ENCODE measurements at places on chromosomes 12 and 14. TPM values are rescaled to one million over a fixed set of nuclear protein-coding genes. Genes with fewer than 3 reads are reported as not detected.

Gene IL22
- not detected for total RNA-seq

Gene EXOC3L4
- 0.94 TPM for total RNA-seq

Gene TMEM119
- not detected for total RNA-seq

Gene FIGNL2
- total RNA-seq, result 0.16 TPM

Gene NR4A1
- 34.5 TPM for total RNA-seq

Gene CELA1
- not detected for total RNA-seq

Gene RACGAP1
- 77.6 TPM for total RNA-seq

Gene C12orf54
- total RNA-seq, result not detected

Gene CACNA2D4
- total RNA-seq, result not detected

Gene OLR1
- 2.6 TPM for total RNA-seq

Gene HOXC9
- total RNA-seq, result 10.6 TPM

Gene FOXM1
- 97.0 TPM for total RNA-seq

Gene CMAS
- total RNA-seq, result 44.2 TPM

Gene ART4
- not detected for total RNA-seq

Gene BIN2
- not detected for total RNA-seq

Gene PPFIA2
- total RNA-seq, result not detected

Gene RPL10L
- total RNA-seq, result not detected

Gene EML5
- 0.72 TPM for total RNA-seq

Gene SERPINA9
- not detected for total RNA-seq

Gene PTPRR
- total RNA-seq, result 0.17 TPM

Gene LRRC43
- total RNA-seq, result 0.17 TPM
